NCI-H1105 treated with DMSO at 0.1 percent for 48 hours (cell line): ENCODE measurements at places on chromosomes 11 and 22.

GRCh38 chr11:97965849-97966646 lies 1054.7 kb upstream of the CNTN5 start:
- no peak for DNase-seq

DNA sequence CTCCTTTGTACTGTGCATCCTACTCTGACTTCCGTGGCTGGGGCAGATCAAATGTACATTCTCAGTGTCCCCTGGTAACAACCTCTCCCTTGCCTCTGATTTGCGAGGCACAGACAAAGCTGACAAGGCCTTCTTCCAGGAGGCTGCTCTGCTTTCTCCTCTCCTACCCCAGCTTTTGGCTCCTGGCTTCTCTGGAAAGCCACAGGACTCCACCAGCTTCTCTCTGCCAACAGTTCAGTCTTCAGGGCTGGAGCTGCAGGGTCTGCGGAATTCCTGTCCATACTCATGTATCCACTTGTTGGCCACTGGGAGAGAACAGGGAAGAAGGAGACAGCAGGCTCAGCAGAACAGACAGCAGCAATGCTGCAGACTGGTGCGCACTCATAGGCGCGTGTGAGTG lies 44.4 kb downstream of the P4HA3 start:
- DNase-seq = no peak

DNA sequence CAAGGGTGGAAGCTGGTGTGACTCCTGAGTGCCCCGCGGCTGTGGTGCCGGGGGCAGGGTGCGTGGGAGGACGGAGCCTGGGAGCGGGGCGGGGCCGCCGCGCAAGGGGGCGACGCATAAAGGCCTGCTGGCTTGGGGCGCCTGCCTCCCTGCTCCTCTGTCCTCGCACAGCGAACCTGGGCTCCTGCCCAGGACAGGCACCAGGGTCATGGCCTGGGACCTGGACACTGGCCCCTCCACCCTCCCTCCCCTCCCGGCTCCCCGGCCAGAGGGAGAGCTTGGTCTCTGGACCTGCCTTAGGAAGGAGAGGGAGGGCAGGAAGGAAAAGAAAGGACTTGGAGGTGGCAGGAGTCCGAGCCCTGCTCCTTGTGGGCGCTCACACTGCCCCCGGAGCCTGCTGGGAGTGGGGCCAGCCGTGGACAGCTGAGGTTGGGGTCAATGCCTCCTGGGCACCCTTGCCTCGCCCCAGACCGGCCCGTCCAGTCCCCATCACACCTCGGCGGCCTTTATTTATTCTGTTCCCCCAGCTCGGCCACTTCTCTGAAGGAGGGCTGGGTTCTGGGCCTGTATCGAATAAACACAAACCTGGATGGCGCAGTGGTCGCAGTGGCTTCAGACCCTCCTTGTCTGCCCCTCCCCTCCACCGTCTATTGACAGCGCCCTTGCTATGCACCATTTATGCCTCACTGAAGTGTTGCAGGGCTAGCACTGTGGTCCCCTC lies 8.7 kb downstream of the SLC16A8 start:
- no peak for DNase-seq

DNA sequence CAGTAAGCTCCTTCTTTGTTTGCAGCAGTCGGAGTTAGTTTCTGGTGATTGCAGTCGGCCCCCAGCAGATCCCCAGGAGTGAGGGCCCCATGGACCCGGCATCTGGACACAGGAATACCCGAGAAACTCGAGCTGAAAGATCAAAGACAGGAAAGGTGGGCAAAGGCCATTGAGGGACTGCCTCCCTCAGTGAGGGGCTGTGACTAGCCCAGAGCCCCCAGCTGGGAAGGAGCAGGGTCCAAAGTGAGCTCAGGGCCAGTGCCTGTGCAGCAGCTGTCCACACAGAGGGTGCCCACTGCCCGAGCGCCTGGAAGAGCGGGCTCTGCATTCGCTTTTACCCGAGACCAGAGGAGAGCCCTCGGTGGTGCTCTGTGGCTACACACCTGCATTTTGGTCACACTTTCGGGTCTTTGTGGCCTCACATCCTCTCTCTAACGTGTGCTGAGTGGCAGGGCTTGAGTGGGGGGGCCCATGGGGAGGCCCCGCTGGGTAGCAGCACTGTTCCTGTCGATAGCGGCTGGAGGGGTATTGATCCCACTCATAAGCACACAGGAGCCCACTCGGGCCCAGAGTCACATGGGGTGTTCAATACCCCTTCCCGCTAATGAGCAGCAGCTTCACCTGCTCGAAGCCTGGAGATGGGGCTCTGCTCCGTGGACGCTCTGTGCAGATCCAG lies 532.9 kb downstream of the TBC1D22A start:
- DNase-seq = no peak

DNA sequence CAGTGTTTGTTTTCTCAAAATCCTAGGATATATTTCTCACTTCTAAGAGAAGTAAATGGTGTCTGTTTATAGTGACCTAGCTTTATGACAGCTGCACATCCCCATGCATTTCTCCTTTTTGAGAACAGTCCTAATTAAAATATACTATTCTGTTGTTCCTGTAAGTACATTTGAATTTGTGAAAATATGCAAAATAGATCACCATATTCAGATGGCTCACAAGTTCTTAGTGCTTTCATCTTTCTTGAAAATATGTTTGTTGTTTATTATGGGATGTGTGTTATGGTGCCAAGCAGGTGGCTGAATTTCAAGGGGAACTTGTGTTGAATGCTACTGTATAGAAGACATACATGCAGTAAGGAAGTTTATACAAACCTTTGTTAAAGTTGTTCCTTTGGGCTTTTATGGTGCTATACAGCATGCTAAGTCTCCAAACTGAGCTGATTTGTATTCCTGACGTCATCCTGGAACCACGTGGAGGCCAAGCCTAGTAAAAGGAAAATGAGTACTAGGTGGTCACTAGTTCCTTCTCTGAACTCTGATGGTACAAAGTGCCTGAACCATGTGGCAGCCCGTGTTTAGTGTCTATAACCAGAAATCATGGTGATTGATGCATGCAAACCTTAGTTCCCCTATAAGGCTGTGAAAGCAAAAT lies 7.8 kb upstream of the VSTM5 start:
- no peak for DNase-seq

DNA sequence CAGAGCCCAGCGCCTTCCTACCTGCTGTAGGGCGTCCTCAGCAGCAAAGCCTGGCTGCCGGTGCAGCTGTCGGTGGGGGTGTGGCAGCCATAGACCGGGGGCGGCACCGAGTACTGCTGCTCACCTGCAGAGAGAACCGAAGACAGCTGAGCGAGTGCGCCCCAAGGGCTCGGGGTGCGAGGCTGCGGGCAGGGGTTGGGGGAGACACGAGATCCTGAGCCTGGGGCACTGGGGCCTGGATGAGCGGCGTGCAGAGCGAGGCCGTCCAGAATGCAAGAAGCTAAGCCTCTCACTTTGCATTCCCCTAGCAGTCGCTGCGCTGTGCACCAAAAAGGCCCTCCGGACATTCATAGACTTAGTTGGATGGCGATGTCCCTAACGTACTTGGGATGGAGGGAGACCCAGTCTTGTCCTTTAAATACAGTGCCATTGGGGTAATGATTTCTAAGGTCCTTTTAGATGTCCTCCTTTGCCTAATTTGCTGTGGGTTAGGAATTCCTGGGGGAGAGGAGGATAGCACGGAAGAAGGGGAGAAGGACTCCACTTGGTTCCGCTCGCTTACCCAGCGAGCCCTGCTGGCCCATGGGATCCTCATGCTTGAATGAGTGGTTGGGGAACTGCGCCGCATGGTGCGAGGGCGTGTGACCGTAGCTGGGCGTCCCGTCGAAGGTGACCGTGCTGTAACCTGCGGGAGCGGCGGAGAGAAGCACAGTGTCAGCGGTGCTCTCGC lies 7.2 kb downstream of the WT1 start:
- DNase-seq = no peak

GRCh38 chr22:31139066-31139465 lies 1.2 kb downstream of the PLA2G3 start:
- DNase-seq = no peak

- no peak for DNase-seq
Measured at GRCh38 chr11:8693555-8693954, 11.0 kb downstream of the RPL27A start.

DNA sequence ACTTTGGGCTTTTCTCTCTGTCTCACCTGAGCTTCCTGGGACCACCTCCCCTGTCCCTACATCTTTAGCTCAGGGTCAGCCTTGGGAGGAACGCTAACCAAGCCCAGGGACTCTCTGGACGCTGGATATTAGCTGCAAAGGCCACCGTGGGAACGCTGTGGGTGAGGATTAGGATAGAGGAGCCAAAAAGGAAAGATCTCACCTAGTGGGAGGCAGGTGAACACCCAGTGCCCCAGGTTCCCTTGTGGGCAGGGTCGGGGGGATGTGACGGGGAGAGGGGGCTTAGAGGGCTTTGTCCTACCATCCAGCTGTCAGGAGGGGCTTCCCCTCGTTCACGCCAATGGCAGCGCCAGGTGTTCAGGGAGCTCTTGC lies 50.2 kb downstream of the LINC01488 start:
- DNase-seq = no peak

DNA sequence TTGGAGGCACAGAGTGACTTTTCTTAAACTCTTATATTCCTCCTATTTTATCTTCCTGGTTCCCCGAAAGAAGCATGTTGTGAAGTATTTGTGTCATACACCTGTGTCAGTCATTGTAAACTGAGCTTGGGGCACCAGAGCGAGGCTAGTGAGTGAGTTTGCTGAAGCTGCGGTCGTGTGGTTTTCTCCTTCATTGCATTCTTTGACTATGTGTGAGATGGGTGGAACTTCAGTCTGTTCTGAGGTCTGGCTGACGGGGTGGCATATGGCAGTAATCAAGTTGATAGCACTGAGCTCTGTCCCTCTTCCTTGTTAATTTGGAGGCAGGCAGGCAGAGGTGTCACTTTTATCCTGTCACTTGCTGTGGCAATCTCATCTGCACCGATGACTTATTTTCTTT lies 4.2 kb downstream of the VPS26B start:
- no peak for DNase-seq

DNA sequence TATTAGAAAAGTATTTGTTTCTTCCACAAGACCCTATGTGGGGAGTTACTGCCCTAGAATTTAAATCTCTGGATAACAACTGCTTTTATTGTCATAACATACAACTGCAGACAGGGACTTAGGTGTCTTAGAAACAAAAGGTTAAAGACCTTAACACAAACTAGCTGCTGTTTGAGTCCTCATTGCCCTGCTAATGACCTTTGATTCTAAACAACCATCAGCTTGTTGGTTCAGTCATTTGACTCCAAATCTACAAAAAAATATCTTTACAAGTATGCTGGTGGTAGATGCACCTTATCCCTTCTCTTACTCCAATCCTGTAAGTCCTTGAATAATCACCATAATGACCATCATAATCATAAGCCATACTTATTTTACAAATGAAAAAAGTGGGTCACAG lies 377.4 kb upstream of the PITPNB start:
- no peak for DNase-seq

GRCh38 chr11:78782725-78783124 lies 208.1 kb upstream of the NARS2 start:
- DNase-seq = no peak

DNA sequence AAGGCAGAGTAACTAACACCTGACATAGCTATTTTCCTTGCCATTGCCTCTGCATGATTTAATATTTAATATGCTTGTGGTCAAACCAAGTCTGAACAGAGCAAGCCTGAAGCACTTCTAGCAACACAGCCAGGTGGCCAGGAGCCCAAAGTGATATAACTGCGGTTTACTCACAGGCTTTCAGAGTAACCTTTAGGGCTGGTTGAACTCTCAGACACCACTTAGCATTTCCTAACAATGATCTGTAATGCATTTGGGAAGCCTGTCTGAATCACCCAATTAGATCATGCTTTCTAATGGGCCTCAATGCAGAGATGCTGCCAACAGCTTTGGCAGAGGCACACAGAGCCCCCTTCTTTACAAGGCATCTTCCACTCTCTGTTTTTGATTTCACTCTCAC lies 96.1 kb downstream of the FDX1 start:
- DNase-seq = peak; percentile 94

GRCh38 chr11:123532131-123532530 lies 102.1 kb downstream of the GRAMD1B start:
- DNase-seq = no peak

- peak; percentile 60 for DNase-seq
Measured at GRCh38 chr11:3037040-3037944, 19.9 kb downstream of the CARS1 start.
